ENCODE measurements at places on chromosomes 12 and 14.
A peak's percentile ranks its signal among the peaks of the same experiment; 100 is the strongest.

GRCh38 chr12:25752710-25753309 lies 199.7 kb upstream of the LMNTD1 start:
- no peak for DNase-seq

DNA sequence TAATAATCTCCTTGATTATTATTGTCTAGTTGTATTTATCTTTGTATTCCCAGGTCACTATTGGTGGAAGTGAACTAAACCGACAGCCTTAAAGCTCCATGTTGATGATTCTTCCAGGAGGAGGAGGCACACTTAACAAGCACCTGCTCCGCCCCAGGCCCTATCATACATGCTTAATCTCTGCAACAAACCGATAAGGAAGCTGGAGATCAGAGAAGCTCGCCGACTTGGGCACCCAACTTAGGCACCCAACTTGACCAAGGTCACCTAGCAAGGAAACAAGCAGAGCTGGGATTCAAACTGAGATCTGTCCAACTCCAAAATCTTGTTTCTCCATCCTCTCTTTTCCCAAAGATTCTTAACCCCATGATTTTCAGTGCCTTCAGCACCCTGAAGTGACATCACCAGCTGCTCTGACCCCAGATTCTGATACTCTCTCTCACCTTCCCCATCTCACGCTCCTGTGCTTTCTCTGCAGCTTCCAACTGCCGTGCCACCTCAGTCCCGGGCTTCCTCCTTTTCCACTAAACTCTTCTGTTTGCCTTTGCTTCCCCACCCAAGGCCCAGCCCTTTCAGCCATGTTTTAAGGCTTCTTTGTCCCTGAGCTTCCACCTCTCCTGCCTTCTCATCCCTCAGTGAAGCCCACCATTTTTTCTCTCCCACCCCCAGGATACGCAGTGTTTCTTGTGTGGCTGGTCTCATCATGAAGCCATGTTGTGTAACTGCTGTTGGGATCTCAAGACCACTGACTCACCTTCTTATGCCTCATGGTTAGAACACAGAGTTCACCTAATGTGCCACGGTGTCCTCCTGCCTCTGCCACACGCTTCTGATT lies 6.6 kb upstream of the KRT18 start:
- no peak for DNase-seq

DNA sequence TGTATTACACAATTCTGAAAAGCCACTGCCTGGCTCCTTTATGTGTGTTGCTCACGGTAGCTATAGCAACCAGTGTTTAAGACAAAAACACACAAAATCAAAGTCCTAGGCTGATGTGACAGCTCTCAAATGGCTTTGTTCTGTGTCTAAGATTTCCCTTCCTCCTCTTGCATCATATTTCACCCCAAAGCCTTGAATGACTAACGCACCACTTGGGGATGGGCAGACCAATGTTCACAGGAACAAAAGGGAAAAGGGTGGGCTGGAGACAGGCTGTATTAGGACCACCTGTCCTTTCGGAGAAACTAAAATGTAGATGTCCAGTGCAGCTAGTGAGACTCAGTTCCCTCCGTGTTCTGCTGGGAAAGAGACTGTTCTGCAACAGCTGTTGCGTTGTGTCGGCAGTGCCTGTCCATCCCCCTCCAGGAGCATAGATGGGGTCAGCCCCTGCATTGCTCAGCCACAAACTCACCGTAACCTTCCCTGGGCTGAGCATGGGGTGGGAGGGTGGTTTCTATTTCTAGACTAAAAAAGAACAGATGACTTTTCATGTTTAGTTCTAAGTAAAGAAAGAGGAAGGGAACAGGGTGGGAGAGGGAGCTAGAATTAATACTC lies 26.8 kb upstream of the DAAM1 start:
- no peak for DNase-seq

GRCh38 chr14:92353447-92353846 lies 30.5 kb downstream of the SLC24A4 start:
- no peak for DNase-seq

- no peak for DNase-seq
Measured at GRCh38 chr12:117101953-117102799, 3.0 kb upstream of the TESC start.

DNA sequence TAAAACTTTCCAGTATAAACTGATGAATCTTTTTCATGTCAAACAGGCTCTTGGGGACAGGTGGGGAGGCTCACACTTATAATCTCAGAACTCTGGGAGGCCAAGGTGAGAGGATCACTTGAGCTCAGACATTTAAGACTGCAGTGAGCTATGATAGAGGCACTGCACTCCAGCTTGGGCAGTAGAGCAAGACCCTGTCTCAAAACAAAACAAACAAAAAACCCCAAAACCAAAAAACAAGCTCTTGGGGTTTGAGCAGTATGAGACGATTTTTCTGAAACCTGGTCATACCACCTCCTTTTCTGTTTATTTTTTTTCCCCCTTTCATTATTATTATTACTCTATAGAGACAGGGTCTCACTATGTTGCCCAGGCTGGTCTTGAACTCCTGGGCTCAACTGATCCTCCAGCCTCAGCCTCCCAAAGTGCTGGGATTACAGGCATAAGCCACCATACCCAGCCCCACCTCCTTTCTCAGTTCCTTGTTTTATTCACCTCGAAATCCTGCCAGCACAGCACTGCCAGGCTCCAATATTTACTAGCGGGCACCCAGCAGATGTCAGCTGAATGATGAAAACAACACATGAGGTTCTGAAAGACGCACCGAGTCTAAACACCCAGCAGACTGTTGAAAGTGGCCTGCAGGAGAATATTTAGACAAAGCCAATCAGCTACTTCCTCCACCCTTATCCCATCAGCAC lies 19.5 kb upstream of the CDK17 start:
- DNase-seq: no peak

DNA sequence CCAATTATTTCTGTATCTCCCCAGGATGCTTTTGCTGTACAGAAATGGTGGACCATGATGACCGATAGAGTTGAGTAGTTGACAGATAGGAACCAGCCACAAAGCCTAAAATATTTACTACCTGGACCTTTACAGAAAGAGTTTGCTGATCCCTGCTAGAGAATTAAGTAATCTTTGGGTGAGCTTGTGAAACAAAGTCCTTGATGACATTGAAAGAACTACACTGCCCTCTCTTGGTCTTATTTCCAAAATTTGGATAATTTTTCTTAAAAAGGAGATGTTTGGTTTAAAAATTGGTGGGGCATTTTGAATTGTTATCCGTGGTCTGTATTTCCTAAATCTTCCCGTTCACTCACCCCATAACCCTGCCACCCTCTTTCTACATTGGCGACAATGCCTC lies 13.7 kb upstream of the TCTN1 start:
- no peak for DNase-seq

DNA sequence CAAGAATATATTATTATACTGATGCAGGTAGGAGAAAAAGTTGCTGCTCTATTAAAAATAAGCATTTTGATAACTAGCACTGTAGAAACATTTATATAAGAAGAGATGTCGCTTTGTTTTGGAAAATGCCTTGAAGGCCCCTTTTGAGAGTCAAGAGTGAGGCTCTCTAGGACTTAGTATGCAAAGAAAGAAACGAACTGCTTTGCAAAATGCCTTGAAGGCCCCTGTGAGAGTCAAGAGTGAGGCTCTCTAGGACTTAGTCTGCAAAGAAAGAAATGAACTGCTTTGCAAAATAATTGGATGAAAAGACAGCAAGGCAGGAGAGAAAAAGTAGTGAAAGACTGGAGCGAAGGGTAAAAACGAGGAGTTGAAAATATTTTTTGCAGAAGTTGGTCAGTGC lies 65.9 kb downstream of the AVPR1A start:
- DNase-seq: no peak

DNA sequence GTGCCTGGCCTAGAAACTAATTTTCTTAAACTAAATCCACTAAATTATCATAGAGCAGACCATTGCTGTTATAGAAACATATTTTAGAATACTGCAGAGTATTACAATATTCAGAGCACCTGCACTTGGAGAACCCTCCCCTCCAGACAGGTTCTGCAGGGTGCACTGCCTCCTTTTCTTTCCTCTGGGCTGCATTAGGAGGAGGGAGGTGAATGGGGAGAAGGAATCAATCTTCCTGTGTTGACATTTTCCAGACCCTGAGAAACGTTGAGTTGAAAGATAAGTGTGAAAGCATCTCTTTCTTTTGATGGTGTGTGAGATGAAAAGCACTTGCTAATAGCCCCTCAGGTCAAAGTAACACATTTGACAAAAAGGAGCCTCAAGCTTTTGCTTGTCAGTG lies 7.3 kb downstream of the SYNE2 start:
- no peak for DNase-seq

DNA sequence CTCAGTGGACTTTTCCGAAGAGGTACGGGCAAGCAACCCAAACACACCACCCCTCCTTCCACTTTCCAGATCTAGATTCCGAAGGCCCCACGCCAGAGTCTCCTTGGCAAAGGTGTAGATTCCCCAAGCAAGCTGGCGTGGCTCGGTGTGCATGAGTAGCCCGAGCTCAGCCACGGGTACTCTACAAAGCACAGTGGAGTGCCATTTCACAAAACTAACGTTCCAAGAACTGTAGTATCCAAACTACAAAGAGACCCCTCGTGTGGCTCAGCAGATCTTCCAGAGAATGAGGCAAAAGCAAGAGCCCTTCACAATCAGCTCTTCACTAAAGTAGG lies 72.1 kb downstream of the FOXN3 start:
- no peak for DNase-seq

GRCh38 chr12:90630006-90630405 lies 325.0 kb downstream of the CCER1 start:
- no peak for DNase-seq

- DNase-seq: no peak
Measured at GRCh38 chr12:94157981-94158411, 9.6 kb downstream of the PLXNC1 start.

GRCh38 chr12:15862840-15863239 lies 19.3 kb upstream of the STRAP start:
- no peak for DNase-seq

DNA sequence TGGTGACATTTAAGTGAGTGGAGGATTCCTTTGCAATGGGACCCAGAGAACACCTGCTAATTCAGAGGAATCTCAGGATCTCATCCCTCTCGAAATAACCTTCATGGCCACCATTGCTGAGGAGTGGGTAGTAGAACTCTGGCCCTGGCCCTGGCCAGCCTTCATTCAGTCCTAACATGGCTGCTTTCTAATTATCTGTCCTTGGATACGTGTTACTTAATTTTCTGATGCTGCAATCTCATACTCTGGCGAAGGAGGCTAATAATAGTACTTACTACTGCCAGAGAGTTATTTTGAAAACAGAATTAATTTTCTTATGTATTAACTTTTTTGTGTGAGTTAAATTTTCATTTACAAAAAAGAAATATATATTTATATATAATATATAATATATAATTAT lies 12.1 kb upstream of the COX6A1 start:
- DNase-seq: no peak

- no peak for DNase-seq
Measured at GRCh38 chr14:77265561-77266335, 5.3 kb downstream of the NGB start.

- DNase-seq: no peak
Measured at GRCh38 chr14:59425322-59425935, 39.8 kb downstream of the GPR135 start.

DNA sequence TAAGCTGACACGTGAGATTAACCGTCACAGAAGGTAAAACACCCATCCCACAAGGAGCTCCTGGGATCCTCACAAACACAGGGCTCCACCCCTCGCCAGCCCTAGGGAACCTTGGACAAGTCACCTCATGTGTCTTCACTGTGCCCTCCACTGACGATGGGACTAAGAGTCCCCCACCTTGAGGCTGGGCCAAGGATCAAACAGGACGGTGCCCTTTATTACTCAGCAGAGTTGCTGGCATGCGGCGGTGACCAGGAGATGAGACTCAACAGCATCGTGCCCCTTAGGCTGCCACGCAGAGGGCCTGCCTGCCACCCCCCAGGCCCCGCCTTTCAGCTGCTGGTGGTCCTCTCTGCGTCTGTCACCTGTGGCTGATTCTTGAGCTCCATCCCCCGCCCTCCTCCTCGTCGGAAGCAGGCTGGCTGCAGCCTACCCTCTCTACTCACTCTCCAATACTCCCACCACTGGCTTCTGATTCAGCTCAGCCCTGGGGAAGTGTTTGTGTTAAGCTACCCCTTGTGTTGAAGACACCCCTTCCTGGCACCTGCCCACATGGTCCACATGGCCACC lies 105.2 kb downstream of the DICER1 start:
- DNase-seq: no peak

- no peak for DNase-seq
Measured at GRCh38 chr12:33044447-33044846, 147.9 kb upstream of the PKP2 start.

DNA sequence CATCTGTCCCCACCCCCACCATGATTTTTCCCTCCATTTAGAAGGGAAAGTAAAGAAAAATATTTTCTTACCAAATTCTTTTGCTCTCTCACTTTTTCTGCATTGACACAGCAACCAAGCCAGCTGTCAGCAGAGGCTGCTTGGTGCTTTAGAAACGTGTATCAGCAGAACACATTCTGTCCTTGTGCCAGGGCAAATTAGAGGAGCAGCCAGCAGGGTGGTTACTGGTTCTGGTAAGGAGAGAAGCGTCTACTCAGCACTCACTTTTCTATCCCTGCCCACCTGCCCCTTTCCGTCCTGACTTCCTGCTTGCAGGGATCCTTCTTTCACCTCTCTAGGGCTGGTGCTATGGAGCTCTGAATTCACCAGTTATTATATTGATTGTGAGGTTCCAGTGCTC lies 327.5 kb upstream of the PDE3A start:
- DNase-seq: no peak

- DNase-seq: no peak
Measured at GRCh38 chr12:70197345-70197744, 45.9 kb upstream of the CNOT2 start.

GRCh38 chr14:68794851-68795596 lies 2.2 kb upstream of the ZFP36L1 start:
- DNase-seq: peak; percentile 41

- DNase-seq: peak; percentile 51
Measured at GRCh38 chr12:104467346-104467837, 10.6 kb downstream of the CHST11 start.
